ENCODE measurements at places on chromosomes 1 and 21.
A peak's percentile ranks its signal among the peaks of the same experiment; 100 is the strongest.

- DNase-seq = no peak
Measured at GRCh38 chr1:244394346-244394745, 57.4 kb downstream of the ADSS2 start.

GRCh38 chr1:3790500-3790923 is 5.8 kb downstream of the LRRC47 start:
- no peak for DNase-seq

- no peak for DNase-seq
Measured at GRCh38 chr1:9852410-9853248, 28.9 kb upstream of the CLSTN1 start.

GRCh38 chr1:41622859-41623732 is 138.6 kb upstream of the EDN2 start:
- DNase-seq = no peak

GRCh38 chr1:182781841-182782586 is 7.6 kb upstream of the NPL start:
- DNase-seq = peak; percentile 38

GRCh38 chr1:175209493-175209921 is 16.9 kb upstream of the KIAA0040 start:
- DNase-seq = no peak

GRCh38 chr1:152737997-152738396 is 19.8 kb upstream of the KPRP start:
- DNase-seq = no peak

- no peak for DNase-seq
Measured at GRCh38 chr1:66613187-66613586, 79.2 kb downstream of the SGIP1 start.

GRCh38 chr1:242586360-242586680 is 61.8 kb upstream of the PLD5 start:
- DNase-seq = no peak

Data from neural crest cell (in vitro differentiated cells).